ENCODE measurements at places on chromosomes 13 and 19. TPM values are rescaled to one million over a fixed set of nuclear protein-coding genes. Genes with fewer than 3 reads are reported as not detected.
A peak's percentile ranks its signal among the peaks of the same experiment; 100 is the strongest.

SMARCA4 gene
- total RNA-seq, result 141 TPM

DNA sequence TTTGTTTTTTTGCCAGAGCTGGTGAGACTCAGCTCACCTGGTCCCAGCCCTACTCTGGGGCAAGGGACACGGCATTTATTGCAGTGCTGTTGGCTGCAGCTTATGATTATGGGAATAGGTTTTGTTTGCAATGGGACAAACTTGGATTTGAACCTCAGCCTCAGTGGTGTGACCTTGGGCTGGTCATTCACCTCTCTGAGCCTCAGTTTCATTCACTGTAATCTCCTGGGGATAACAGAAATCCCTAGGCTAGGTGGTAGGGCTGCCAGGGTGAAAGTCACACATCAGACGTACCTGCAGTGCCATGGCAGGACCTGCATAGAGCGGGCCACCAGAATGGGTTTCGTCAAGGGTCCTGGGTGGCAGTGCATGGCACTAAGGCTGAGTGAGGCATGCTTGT is 73.7 kb upstream of the MEDAG start:
- no peak overlapping the region for H3K4me3 ChIP-seq
- no peaks in the 10 kb centered on the region for H3K36me3 ChIP-seq
- DNase-seq, result peak; percentile 55
- peaks cover 4% of the 10 kb centered on the region for H3K4me1 ChIP-seq
- H3K27ac ChIP-seq, result peak overlapping the region; percentile 69

SLC25A15 gene
- 6.8 TPM for total RNA-seq

ZNF460 gene
- total RNA-seq, result 28.5 TPM

- no peak overlapping the region for H3K4me3 ChIP-seq
- no peaks in the 10 kb centered on the region for H3K4me1 ChIP-seq
- peaks cover 11% of the 10 kb centered on the region for H3K36me3 ChIP-seq
- DNase-seq, result no peak
Observed at GRCh38 chr19:57537953-57538547, 10.9 kb downstream of the ZNF549 start.

- H3K36me3 ChIP-seq, result no peaks in the 10 kb centered on the region
- H3K4me3 ChIP-seq, result no peak overlapping the region
- H3K4me1 ChIP-seq, result no peaks in the 10 kb centered on the region
- no peak overlapping the region for H3K27ac ChIP-seq
- no peak for DNase-seq
- no peaks in the 10 kb centered on the region for H3K27me3 ChIP-seq
Observed at GRCh38 chr13:90415902-90416301, 931.6 kb upstream of the MIR17HG start.

PCSK4 gene
- total RNA-seq, result 5.8 TPM

DNA sequence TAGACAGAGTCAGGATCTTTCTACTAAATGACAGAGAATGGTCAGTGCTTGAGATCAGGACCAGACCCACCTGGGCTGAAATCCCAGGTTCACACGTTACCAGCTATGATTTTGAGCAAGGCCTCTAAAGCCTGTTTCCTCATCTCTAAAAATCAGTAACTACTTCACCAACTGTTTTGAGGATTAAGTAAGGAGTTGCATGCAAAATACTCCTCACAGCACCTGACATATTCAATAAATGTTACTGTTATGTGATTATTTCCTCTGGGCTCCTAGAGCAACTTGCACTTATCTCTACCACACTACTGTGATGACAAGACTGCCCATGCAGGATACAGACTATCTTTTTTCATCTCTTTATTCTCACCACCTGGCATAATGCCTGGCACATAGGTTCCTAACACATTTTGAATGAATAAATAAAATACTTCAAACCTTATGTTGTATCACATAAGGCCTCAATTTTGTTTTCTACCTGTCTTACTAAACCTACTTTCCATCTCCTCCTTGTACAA is 1.8 kb downstream of the KATNAL1 start:
- H3K4me1 ChIP-seq, result peaks cover 7% of the 10 kb centered on the region
- H3K36me3 ChIP-seq, result no peaks in the 10 kb centered on the region
- H3K4me3 ChIP-seq, result no peak overlapping the region
- no peaks in the 10 kb centered on the region for H3K27me3 ChIP-seq
- no peak for DNase-seq

TPTE2 gene
- 0.15 TPM for total RNA-seq

DNA sequence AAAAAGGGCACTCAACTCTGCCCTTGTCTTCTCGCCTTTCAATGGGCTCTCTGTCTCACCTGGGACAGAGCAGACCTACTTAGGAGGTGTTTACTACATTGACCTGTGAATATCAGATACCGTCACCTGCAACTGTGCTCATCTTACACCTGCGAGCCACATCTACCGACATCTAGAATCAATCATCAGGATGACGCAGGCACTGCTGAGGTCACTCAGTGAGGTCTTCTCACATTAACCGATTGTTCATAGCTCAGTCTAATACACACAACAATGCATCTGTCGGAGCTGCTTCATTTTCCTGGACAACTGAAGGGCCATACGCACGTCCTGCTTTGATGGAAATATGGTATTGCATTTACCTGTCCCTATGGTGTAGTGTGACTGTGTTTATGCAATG is 211.9 kb downstream of the FGF9 start:
- H3K4me3 ChIP-seq, result no peak overlapping the region
- no peaks in the 10 kb centered on the region for H3K4me1 ChIP-seq
- no peaks in the 10 kb centered on the region for H3K36me3 ChIP-seq
- no peaks in the 10 kb centered on the region for H3K27me3 ChIP-seq
- H3K27ac ChIP-seq, result no peak overlapping the region

RGL3 gene
- total RNA-seq, result 13.8 TPM

MAP2K7 gene
- total RNA-seq, result 26.3 TPM

SPACA4 gene
- 0.27 TPM for total RNA-seq

RNF225 gene
- total RNA-seq, result not detected
